ENCODE measurements at places on chromosomes 12 and 14.

DNA sequence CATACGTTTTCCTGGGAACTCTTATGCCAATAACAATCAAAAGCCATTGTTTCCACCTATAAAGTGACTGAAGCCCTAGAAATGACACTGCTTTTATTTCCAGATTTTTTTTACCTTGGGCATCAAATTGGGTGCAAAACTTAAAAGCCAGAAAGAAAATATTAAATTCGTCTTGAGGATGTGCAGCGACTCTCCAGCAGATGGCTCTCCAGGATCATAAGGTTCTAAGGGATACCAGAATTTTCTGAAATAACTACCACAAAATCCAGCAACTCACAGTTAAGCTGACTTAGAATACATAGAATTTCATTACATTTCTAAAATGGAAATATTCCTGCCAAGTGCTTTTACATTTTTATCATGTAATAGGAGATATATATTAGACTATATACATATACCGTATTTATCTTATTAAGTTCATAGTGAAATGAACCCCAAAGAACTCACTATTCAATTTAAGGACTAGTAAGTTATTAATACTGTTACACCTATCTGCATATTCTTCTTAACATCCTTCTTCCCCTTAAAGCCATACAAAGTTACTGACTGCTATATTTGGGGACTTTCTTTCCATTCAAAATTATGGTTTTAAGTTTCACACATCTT, 44.0 kb downstream of the ARMH4 start:
- peak; percentile 36 for DNase-seq

- no peak for DNase-seq
These were observed 152.3 kb downstream of the PHETA1 start for GRCh38 chr12:111216387-111217159.

DNA sequence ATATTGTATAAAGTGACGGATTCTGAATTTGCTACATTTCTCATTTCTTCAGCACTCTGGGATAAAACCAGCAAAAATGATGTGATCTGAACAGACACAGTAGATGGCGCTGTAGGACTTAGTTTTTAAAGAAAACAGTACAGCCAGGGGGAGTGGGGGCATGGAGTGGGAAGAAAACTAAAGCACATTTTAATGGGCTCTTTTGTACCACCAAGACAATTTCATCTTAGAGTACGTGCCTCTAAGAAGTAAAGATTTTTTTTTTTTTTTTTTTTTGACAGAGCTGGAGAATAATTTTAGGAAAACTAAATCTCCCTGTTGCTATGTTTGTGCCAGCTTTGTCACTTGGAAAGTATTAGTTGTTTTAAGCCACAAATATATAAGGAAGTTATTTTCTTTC, 124.4 kb downstream of the RAD51B start:
- DNase-seq, result peak; percentile 29

DNA sequence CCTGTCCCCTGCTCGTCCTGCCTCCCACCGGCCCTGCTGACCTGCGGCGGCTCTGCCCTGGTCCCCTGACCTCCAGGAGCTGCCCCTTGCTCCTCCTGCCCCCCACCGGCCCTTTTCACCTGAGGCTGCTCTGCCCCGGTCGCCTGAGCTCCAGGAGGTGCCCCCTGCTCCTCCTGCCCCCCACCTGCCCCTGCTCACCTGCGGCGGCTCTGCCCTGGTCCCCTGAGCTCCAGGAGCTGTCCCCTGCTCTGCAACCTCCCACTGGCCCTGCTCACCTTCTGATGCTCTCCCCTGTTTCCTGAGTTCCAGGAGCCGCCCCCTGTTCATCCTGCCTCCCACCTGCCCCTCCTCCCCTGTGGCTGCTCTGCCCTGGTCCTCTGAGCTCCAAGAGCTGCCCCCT, 101.3 kb downstream of the TMEM121 start:
- no peak for DNase-seq

DNA sequence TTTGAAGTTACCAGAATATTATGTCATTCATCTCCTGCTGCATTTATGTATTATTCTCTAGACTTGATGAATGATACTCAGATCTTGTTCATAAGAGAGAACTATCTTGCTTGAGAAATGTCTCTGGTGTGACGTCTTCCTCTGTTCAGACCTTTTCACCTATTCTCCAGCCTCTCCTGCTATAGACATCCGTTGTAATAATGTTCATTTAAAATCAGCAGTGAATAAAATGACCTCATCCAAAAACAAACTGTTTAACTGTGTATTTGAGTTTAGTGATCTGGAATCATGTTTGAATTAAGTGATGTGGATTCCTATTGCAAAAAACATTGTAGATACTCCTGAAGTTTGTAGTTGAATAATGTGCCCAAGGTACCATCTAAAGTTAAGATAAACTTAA, 487.1 kb downstream of the PCNX1 start:
- DNase-seq, result no peak

DNA sequence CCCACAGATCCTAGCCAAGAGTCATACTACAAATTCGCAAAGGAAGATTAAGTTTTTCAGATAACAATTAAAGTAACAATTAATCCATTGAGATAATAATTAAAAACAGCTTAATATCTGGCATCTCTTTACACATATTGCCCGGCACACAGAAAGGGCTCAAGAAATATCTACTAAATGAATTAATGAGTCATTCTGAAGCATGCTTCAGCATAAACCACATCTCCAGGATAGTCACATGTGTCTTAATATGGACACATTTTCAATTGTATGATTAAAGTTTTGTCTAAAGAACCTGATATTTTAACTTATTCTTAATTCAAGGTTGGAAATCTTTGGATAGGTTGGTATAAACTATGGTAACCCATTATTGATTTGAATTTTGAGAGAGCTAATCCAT, 9.6 kb downstream of the ITPR2 start:
- DNase-seq, result no peak

DNA sequence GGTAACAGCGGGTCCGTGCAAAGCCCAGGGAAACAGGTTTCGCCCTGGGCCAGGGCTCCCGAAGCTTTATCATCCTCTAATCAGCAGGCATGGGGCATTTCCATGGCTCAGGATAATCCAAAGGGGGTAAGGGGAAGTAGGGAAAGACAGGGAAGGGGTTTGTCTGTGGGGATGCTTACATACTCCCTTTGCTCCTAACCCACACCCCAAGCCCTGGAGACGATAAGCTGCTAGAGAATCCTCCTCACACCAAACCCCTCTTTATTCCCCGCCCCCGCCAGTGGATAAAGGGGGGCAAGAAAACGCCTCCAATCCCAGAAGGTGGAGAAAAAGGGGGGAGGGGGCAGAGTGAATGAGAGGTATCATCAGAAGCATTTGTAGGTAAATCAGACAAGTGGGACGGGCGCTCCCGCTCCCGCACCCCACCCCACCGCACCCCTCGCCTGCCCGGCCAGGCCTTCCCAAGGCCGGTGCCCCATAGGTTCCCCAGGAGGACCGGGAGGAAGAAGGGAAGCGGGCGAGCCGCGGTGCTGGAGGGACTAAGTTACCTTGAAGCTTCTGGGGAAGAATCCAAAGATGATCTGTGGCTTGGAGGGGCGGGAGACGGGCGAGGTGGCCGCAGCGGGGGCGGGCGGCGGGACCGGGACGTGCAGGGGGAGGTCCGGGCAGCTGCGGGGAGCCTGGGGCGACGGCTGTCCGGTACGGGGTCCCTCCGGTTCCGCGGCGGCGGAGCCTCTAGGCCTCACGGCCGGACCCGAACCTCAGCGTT, 762 bp downstream of the PPP2R5E start:
- no peak for DNase-seq

GRCh38 chr12:54129028-54129903, 59.5 kb downstream of the SMUG1 start:
- no peak for DNase-seq

- no peak for DNase-seq
These were observed 23.6 kb downstream of the ABCB9 start for GRCh38 chr12:122942637-122943036.

Measured in NCI-H187 treated with DMSO at 0.1 percent for 48 hours (cell line).